Stimulated activated CD8-positive, alpha-beta memory T cell treated with anti-CD3 and anti-CD28 coated beads, Interleukin-7, amount 100 ng/mL, for 1 hour (primary cell): ENCODE measurements at places on chromosomes 7 and 10.

DNA sequence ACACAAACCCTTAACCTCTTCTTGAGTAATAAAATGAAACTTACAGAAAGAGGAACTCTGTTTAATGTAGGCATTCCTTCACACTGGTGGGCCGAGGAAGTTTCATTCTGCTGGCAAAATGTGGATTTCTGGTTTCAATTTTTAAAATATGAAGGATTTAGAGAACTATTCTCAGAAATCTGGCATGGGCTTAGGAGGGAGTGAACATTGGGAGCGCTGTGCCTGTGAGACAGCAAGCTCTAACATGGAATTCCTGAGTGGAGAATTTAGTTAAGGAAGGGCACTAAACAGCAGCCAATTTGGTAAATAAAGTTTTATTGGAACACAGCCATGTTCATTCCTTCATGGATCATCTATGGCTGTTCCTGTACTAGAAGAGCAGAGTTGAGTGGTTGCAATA lies 751.8 kb upstream of the IGFBP3 start:
- DNase-seq: no peak

- no peak for DNase-seq
Measured at GRCh38 chr7:84237533-84238173, 43.1 kb upstream of the SEMA3A start.

DNA sequence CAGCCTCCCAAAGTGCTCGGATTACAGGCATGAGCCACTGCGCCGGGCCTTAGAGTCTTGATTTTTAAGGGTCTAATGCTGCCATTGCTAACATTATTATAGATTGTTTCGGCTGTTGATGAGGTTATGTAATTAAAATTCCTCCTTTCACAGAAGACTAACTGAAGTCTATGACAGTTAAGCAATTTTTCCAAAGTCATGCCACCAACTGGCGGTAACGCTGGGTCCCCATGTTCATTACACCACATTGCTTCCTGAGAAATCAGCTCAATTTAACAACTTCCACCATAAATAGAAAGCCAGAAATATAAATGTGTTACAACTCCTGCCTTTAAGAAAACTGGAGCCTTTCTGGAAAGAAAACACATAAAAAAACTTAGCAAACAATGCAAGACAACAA lies 3.5 kb downstream of the ERLIN1 start:
- no peak for DNase-seq

DNA sequence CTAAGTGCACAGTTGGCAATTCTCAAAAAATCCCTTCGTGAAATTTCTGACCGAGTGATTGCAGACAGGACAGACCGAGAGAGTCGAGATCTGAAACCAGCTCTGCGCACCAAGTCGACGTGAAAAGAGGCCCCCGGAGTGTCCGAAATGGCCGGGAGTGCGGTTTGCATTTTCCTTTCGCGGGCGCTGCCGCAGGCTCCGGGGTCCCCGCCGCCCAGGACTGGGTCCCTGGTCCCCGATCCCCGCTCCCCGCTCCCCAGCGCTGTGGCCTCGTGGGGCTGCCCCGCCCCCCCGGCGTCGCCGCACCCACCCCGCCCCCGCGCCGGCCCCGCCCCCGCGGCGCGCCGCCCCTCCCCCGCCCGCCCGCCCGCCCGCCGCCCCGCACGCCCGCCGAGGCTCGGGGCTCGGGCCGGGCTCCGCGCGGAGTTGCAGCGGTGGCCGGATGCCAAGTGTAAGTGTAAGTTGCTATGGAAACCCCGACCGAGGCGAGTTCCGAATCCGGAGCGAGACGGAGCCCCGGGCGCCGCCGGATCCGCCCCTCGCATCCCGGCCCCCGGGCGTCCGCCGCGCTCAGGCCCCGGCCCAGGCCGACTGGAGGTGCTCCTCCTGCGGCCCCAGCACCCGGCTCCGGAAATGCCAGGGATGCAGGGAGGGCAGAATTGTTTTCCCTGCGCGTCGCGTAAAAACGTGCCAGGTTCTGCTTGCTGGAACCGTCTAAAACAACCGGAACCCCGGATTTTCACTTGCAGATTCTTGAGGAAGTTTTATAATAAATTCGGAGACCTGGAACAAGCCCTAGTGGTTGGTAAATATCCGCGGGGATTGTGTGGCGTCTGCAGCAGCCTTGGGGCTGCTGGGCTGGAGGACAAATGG lies 4.6 kb downstream of the BMI1 start:
- no peak for DNase-seq

DNA sequence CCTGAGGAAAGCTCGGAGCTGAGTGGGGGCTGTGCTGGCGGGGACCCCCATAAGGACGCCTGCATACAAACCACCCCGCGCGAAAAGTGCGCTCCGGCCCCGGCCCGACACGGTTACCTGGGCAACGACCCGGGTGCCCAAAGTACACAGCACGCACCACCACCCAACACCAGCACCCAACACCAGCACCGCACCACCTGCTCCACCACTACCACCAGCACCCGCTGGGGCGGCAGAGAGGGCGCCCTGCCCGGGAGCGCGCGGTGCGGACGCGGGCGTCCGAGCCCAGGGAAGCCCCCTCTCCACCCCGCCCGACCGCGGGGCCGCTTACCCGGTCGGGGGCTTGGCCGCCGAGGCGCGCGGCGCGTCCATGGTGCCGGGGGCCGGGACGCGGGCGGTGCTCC lies 345 bp downstream of the COBL start:
- DNase-seq: no peak
